ENCODE measurements at places on chromosomes 6 and 20. TPM values are rescaled to one million over a fixed set of nuclear protein-coding genes. Genes with fewer than 3 reads are reported as not detected.

- no peak for DNase-seq
Measured at GRCh38 chr6:77987035-77987384, 334.2 kb downstream of the MEI4 start.

DNA sequence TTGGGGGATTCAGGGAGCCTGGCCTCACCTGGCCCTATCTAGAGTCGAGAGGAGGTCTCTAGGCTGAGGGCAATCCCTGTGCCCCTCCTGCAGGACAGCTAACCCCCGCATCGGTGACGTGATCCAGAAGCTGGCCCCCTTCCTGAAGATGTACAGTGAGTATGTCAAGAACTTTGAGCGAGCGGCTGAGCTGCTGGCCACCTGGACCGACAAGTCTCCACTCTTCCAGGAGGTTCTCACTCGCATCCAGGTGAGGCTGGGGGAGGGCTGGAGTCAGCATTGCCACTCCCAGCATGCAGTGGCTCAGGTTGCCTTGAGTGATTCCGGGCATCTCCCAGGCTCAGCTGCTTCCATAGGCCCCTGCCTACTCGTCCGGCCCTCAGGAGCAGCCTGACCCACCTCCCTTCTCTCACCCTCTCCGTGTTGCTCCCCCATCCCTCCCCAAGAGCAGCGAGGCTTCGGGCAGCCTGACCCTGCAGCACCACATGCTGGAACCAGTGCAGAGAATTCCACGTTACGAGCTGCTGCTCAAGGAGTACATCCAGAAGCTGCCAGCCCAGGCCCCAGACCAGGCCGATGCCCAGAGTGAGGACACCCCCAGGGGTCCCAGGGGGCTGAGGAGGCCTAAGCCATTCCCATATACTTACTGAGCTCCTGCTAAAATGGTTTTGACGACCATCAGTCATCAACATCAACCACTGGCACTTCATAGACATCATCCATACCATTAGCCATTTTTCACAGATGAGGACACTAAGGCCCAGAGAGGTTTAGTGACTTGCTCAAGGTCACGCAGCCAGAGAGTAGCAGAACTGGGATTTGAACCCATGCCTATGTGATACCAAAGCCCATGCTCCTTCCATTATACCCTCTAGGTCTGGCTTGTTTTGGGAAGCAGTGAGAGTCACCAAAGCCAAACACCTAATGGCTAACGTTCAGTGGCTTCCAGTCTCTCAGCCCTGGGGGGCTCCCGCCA is 8.3 kb downstream of the FGD2 start:
- DNase-seq = no peak

DNA sequence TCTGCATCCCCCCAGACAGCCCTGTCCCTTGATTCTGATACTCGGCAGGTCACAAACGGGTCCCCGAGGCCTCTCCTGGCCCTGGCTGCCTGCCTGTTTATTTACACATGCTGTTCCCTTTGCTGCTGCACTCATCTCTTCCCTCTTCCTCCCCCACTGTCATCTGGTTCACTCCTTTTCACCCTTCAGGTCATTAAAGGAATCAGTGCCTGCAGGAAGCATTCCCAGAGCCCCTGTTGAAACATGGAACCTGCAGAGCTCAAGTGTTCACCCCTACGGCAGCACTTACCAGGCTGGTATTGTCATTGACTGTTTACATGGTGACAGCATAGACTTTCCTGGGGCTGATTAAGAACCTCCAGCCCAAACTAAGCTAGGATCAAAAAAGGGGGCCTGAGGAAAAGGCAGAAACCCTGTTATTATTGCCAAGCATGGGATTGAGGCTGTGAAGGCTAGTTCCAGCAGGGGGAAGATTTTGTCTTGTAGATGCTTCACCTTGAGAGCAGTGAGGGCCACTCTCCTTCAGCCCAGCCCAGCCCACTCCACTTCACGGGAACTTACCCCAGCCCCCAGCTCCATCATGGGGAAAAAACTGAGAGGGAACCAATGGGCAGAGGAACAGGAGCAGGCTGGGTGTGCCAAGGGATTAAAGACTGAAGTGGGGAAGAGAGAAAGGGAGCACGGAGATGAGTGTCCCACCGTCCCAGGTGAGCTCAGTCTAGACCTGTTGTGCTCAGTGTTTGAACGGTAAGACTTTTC is 73.2 kb downstream of the JPH2 start:
- no peak for DNase-seq

The THBS2 gene
- total RNA-seq = 25.5 TPM

The GJE1 gene
- total RNA-seq = not detected

The TSPYL1 gene
- 59.8 TPM for total RNA-seq

DNA sequence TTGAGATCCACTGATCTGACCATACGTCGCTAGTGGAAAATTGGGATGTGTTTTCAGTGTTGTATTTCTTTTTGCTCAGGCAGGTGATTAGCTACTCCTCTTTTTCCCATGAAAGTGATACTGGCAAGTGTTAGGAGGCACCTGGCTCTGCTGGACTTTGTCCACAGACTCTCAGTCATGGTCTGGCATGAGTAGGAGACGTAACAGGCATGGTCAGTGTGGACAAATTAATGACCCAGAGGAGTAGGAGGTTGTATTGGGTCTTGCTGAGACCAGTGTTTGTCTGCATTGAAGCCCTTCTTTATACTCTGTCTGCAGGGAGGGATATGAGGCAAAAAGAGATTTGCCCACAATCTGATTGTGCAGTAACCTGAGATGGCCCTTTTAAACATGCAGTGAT is 178.7 kb downstream of the DTNBP1 start:
- no peak for DNase-seq

The EEF1A2 gene
- 5.0 TPM for total RNA-seq

DNA sequence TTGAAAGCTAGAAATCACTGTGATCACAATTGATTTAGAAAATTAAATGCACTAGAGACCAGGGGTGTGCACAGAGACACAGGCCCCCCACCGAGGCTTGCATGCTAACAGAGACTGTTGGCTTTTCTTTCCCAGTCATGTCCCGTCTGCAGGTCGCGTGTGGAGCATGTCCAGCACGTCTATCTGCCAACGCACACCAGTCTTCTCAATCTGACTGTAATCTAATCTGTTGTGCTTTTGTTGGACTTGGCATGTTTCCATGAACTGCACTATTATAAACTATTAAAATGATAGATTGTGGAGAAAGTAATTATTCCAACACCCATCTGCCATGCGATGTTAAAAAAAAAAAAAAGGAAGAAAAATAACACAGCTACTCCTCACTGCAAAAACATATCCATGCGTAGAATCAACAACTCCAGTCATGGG is 17.7 kb downstream of the MYLIP start:
- DNase-seq = no peak

The SYCP2 gene
- total RNA-seq = 1.1 TPM

DNA sequence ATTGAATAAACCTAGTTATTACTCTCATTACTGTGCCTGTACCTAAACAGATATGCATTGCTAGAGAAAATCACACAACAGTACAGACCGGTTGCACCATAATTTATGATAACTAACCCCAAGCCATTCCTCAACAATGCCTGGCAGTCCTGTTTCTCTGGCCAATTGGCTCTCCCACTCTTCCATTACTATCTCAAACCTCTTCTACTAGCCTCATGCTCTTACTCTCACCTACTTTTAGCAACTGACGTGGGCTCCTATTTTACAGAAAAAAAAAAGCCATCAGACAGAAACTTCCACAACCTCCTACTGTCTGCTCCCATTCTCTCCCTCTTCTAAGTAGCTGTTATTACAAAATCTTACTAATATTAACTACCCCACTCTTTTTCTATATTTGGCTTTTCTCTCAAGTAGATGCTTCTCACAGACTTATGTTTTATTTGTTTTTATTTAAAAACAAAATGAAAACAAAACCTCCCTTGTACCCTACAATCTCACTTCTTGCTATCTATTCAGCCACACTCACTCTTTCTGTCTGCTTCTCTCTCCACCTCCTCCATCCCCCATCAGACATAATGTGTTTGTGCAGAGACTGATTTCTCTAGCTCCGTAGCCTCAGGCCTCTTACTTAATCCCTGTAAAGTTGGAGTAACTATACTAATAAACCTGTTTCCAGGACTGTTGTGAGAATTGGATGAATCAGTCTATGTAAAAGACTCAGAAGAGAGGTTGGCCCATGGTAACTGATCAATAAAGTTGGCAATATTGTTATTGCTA is 9.1 kb downstream of the GOPC start:
- DNase-seq = no peak

The ADGB gene
- 28.7 TPM for total RNA-seq

All from transverse colon (tissue), 4 donors.